ENCODE measurements at places on chromosomes 5 and 9.
A peak's percentile ranks its signal among the peaks of the same experiment; 100 is the strongest.

DNA sequence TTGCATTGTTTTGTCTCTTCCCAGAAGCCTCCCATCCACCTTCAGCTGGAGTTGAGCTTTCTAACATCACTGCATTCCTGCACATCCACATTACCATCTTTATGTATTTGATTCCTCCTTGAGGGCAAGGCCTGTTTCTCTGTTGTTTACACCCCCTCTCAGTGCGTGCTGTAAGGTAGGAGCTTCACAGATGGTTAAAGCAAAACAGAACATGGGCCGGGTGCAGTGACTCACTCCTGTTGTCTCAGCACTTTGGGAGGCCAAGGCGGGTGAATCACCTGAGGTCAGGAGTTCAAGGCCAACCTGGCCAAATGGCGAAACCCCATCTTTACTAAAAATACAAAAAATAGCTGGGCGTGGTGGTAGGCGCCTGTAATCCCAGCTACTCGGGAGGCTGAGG is 110.9 kb downstream of the KCNIP1 start:
- DNase-seq = no peak

DNA sequence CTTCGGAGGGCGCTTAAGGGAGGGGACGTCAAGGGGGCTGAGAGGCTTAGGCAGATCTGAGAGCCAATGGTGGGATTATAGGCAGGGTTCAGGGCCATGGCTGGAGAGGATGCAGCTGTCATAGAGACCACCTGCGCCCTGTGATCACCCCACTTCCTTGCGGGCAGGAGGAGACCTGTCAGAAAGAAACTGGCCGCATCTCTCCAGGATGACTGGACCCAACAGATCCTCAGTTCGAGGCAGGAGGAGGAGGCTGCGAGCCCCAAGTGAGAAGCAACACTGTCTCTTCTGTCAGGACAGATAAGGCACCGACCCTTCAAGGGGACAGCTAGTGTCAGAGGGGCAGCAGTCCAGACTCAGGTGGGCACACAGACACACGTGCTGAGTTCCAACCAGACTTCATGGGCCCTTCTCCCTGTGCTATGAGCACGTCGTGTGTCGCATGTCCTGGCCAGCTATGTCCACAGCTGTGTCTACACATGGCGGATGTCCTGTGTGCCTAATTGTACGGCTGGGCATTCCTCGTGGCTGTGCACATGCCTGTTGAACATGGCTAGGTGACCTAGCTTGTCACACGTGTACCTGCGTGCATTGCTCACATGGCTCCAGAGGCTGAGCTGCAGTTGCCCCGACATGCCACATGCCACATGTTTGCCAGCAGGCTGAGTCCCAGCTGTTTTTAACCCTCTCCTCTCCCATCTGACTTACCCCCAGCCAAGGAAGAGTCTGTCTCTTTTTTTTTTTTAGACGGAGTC is 583 bp upstream of the AQP3 start:
- no peak for DNase-seq

DNA sequence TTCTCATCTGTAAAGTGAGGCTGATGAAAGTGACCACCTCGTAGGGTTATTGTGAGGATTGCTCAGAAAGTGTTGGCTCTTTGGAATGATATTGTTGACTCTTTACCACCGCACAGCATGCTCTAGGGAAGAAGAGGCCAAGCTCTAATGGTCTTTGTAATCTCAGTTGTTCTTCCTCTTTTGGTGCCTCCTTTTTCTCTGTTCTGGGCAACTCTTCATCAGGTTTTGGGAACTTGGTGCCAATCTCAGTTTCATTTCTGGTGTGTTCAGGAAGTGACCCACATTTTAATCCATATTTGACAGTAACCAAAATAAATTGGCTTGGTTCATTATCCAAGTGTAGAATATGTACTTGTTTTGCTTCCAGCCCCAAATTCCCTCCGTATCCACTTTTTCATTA is 25.1 kb downstream of the ARHGAP26 start:
- no peak for DNase-seq

- no peak for DNase-seq
Observed at GRCh38 chr5:171693412-171693811, 92.2 kb upstream of the SMIM23 start.

DNA sequence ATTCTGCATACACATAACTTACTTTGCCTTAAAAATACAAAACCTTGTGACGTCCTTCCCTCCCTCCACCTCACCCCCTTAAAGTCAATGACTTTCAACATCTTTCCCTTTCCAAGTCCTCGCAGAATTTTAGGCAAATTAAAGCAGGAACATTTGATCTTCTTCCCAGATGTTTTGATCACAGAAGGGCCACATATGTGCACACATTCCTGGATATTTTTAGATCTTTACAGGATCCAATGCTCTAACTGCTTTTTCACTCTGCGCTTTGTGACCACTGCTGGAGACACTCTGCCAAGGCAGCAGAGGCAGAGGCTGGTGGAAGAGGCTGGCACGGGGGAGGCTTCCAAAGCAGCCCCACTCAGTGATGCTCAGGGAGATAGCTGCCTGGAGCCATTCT is 130.7 kb downstream of the SEC61B start:
- DNase-seq = no peak

- no peak for DNase-seq
Observed at GRCh38 chr5:14416621-14417275, 164.8 kb upstream of the OTULINL start.

GRCh38 chr5:176578391-176578808 is 29.3 kb downstream of the CDHR2 start:
- peak; percentile 21 for DNase-seq

DNA sequence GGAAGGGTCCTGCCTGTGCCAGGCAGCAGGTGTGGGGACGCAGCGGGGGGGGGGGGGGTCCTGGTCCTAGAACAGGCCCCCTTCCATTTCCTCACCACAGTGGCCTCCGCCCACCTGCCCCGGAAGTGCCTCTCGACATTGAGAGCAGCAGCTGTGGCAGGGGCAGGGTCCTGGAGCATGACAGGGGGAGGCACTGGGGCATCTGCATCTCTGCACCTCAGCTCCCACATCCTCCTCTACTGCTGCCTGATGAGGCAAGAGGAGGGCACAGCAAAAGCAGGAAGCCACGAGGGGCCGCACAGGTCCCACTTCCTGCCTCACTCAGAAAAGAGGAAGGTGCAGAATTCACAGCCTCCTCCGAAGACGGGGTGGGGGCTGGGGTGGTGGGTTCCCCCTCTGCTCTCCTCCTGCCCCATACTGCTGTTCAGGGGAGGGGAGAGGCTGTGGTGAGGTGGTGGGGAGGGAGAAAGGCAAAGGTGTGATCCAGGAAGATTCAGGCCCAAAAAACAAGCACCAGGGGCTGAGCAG is 14.8 kb downstream of the AKNA start:
- DNase-seq = no peak

DNA sequence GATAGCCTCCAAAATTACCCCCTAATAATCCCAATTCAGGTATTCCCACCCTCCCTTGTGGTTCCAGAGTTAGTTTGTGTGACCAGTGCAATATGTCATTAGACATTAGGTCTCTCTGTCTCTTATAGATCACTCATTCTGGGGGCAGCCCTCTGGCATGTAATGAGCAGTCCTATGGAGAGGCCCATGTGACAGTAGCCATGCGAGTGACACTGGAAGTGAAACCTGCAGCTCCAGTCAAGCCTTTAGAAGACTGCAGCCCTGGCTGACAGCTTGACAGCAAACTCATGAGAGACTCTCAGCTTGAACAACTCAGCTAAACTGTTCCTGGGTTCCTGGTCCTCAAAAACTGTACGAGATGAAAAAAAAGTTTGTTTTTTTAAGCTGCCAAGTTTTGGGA is 54.0 kb upstream of the HSPB3 start:
- no peak for DNase-seq

- DNase-seq = no peak
Observed at GRCh38 chr5:72480841-72481240, 26.4 kb downstream of the ZNF366 start.

GRCh38 chr9:132069046-132069898 is 10.4 kb downstream of the MED27 start:
- peak; percentile 21 for DNase-seq

DNA sequence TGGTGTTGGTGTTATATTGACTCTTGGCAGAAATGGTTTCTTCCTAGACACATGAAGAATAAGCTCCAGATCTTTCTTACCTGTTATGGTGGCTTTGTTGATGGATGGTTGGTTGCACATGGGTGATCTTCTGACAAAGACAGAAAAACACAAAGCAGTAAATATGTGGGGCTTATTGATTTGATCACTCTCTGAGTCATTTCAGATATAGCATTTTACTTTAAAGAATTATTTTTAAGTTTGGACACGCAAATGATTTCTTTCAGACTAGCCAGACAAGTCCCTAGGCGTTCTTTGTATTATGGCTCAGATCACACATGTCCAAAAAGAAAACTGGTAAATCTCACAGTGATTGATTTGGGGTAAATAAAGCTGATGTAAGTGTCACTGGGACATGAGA is 597.6 kb downstream of the RAB3C start:
- no peak for DNase-seq

DNA sequence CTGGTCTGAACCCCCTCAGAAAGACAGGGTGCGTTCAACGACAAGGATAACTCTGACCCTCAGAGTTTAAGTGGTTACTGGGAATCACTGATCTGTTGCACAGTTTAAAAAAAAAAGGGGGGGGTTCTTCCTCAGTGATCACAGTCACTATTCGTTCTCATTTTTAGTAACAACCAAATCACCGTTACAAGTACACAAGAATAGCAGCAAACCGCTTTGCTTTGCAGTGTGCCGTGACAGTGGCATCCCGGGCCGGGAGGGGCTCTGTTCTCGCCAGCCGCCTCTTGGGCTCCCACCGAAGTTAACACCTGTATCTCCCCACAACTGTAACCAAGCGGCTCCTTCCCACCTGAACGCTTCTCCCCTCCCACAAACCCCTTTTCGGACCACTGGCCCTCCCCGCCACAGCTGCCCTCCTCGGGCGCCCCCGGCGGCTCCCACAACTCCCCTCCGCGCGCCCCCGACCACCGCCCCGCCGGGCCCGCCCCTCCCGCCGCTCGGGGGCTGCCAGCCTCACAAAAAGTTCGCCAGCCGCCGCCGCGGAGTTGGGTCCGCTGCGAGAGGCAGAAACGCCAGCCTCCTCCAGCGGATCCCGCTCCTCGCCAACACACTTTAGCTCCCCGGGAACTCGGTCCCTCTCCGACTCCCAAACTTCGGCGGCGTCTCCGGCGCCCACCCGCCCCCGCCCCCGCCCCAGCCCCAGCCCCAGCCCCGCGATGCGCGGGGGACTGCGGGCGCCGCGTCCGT is 1.2 kb downstream of the SSBP2 start:
- DNase-seq = no peak

DNA sequence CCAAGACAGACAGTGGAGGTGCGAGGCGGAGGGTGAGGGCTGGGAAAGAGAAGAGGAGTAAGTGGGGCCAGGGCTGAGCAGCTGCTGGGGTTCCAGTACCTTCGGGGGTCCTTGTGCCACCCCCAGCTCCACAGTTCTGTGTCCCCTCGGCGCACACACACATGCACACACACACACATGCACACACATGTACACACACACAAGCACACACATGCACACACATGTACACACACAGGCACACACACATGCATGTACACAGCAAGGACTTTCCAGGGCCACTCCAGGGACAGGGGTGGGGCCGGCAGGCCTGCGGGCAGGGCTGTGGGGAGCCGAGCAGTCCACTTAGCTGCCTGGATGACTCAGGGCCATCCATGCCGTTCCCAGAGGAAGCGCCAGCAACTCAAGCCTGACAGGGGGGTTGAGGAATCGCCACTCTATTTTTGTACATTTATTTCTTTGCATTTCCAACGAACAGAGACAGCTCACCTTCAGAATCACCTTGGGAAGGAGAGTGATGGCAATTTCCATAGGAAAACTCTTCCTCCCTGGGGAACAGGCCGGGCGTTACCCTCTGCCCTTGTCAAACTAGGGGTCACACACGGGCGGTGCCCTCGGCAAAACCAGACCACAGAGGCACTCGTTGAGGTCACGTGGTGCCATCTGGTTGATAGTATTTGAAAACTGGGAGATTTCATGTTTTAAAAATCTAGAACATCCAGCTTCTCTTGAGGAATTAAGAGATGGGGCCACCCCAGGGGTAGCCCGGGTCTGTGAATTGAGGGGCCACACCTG is 135.7 kb downstream of the ADAMTS2 start:
- no peak for DNase-seq

GRCh38 chr9:95175523-95175922 is 142.0 kb downstream of the FANCC start:
- no peak for DNase-seq

- DNase-seq = no peak
Observed at GRCh38 chr9:82436475-82436874, 447.9 kb downstream of the SPATA31D1 start.

DNA sequence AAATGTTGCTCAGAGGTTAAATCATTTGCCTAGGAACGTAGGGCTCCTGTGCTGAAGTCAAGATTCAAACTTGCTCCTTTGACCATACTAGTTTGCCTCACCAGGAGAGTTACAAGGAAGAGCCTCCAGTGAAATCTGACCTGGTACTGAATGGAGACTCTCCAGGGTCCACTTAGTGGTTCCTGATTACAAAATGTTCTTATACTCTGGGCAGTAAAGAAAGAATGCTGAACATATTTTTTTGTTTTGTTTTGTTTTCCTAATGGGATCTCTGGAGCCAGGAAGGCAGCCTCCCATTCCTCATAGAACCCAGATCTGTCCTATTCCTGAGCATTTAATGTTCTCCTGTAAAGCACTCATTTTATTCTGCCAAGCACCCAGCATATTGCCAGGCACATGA is 256.5 kb upstream of the CLINT1 start:
- no peak for DNase-seq

DNA sequence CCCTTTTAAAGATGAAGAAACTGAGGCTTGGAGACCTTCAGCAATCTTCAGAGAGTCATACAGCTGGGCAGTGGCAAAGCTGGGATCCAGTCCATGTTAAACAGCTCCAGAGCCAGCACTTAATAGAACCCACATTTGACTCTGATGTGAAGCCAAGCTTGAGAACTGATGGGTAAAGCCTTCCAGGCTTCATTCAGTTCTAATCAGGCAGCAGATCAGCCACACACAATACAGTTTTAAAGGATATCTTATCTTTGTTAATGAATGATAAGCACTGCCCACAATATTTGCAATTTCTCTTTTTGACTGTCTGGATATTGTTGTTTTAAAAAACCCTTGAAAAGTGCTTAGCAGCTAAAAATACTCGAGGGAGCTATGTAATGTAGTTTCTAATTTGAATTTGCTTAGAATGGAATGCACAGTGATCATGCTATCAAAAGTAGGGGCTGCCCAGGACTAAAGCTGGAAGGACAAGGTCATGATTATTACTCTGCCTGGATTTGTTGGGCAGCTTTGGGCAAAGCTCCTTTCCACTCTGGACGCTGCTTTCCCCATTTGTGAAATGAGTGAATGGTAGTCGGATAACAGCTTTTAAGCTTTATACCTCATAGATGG is 31.3 kb upstream of the HTR4 start:
- DNase-seq = no peak

GRCh38 chr5:36070687-36071571 is 4.2 kb upstream of the UGT3A2 start:
- DNase-seq = no peak

DNA sequence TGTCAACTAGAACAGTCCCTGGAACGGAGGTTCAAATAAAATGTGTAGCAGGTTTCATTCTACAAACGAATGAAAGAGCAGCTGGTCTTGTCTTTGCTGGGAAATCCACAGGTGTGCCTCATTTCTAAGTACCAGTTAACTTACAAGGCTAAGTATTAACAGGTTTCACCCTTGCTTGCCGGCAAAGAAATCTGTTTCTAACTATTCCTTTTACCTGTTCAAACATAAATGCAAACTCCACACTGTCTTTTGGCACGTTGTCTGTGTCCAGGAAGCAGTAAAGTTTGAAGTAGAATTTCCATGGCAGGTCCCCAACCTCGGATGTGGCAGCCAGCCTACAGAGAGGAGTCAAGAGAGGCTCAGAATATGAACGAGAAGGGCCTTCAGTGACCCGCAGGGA is 54.4 kb upstream of the RETREG1 start:
- DNase-seq = no peak

Measured in SK-MEL-5 (cell line).